ENCODE measurements at places on chromosomes 5 and 9.

GRCh38 chr5:53766673-53767072, 206.2 kb downstream of the NDUFS4 start:
- no peak for DNase-seq

GRCh38 chr5:78717674-78718584, 69.4 kb upstream of the LHFPL2 start:
- no peak for DNase-seq

- no peak for DNase-seq
These were observed 68.9 kb downstream of the C5orf15 start for GRCh38 chr5:133899506-133899905.

GRCh38 chr5:40390281-40391149, 289.2 kb upstream of the PTGER4 start:
- DNase-seq: no peak

DNA sequence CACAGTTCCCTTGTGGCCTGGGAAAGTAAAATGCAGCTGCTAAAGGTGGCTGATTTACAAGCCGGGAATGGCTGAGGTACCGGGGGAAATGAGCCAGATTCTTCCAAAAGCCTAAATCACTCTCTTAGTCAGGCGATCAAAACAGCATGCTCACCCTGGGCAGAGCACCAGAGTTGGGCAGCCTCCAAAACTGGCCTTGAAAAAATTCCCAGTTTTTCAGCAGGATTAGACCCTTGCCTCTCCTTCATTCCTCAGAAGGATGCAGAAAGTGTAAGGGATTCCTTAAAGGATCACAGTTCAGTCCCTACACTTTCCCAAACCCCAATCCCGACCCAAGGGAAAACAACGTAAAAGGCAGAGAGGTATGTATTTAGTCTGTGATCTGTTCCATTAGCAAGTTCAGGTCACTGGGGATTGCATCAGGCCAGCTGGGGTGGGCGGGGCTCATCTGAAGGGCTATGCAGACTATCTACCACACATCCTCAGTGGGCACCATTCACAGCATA, 16.9 kb downstream of the TMEM174 start:
- no peak for DNase-seq

GRCh38 chr9:117772960-117773359, 68.8 kb downstream of the TLR4 start:
- no peak for DNase-seq

- no peak for DNase-seq
These were observed at the start of gene GFI1B for GRCh38 chr9:132978451-132979131. Gene GFI1B, plus strand, starts transcription at chr9:132978694. Its CDS starts 7,985 bp downstream, at chr9:132986679.

DNA sequence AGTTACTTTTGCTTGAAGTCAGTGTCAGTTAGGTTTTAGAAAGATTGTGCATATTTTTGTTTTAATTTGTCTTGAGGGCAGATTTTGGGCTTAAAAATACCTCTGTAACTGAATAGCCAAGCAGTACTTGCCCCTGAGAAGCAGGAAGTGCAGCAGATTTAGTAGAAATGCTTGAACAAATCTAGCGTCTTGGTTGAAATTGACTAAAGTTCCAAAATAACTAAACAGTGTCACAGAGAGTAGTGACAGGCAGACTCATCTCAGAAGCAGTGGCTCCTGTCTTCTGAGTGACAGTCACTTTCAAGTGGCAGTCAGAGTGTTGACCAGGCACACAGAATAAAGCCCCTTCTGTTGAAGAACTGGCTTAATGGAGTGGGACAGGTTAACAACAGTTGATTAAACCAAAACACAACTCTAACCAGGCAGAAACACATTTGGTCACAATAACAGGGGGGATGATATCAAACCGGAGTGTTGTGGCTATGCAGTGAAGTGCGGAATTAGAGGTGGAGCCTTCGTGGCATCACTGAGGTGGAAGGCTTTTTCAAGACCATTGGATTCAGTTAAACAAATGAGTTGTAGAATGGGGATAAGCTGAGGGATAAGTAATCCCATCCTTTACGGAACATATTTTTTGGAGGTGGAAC, 29.1 kb downstream of the TRIO start:
- no peak for DNase-seq

DNA sequence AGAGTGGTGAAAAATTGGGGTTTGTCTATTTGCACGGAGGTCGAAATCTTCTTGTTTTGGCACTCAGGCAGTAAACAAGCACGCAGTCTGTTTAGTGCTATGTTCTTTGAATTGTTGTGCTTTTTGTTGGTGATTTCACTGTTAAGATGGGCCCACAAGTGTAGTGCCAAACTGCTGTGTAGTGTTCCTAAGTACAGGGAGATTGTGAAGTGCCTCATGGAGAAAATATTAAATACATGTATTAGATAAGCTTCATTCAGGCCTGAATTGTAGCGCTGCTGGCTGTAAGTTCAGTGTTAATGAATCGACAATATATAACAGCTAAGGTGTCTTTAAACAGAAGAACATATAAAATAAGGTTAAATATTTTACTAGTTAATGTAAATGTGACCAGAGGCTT, 17.3 kb downstream of the SREK1 start:
- no peak for DNase-seq

DNA sequence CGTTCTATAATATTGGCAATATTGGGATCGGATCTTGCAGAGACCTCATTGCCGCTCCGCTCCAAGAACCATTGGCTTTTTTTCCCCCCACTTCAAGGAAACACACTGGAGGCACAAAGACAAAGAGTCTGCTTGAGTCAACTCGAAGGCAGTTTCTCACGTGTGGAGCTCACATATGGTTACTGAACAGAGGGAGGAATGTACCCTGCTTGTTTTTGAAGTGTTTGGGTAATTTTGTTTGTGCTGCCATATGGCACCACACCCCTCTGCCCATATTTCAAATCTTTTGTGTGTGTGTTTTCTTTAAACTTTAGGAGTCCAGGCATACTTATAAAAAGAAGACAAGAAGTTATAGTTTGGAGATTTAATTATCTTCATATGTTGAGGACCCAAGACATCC, 595.9 kb downstream of the DTWD2 start:
- DNase-seq: no peak

DNA sequence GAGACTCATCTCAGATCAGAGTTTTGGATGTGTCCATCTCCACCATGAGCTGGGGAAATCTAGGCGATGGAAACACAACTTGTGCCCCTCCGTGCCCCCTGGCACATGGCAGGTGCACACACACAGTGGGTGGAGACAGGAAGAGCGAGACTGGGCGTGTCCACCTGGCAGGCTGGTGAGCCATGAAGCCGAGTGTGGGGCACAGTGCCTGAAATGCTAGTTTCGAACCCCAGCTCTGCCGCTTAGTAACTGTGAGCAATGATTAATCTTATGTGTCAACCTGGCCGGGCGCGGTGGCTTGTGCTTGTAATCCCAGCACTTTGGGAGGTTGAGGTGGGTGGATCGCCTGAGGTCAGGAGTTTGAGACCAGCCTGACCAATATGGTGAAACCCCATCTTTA, 80.8 kb upstream of the RNU6ATAC start:
- DNase-seq: no peak

DNA sequence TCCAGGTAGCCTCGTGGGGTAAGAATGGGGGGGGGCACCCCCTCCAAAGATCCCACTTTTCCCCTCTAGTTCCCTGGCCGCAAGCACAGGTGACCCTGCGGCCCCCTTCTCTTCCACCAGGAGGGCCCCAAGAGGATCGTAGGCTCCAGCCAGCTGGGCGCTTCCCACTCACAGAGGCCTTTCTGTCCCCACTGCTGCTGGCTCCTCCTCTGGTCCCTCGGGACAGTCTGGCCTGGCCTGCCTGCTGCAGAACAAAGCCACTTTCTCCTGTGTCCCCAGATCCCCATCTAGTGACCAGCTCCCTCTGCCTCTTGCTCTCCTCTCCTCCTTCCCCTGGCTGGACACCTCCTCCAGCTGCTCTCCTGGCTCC, 534 bp upstream of the SAPCD2 start:
- DNase-seq: no peak

DNA sequence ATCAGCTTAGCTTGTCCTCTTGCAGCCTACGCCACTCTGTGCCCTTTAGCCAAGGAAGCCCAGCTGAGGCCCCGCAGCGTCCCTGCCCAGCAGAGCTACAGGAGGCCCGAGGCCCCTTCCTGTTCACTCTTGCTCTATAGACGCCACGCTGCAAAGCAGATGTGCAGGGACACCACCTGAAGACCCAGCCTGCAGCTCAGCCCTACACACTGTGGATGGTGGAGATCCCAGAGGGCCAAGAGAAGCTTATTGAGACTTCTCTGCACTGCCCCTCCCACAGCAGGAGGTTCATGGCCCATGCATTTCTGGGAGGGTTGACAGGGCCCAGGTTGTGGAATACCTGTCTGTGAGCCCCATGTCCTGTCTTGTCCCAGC, 33.6 kb downstream of the IRF1 start:
- no peak for DNase-seq

- DNase-seq: peak; percentile 6
These were observed 36.1 kb downstream of the TMC1 start for GRCh38 chr9:72557549-72557948.

- DNase-seq: no peak
These were observed 242.3 kb downstream of the CAAP1 start for GRCh38 chr9:26650325-26650724.

All from activated CD4-positive, alpha-beta T cell treated with anti-CD3 and anti-CD28 coated beads for 24 hours (primary cell).